ENCODE measurements at places on chromosomes 3 and 15.

DNA sequence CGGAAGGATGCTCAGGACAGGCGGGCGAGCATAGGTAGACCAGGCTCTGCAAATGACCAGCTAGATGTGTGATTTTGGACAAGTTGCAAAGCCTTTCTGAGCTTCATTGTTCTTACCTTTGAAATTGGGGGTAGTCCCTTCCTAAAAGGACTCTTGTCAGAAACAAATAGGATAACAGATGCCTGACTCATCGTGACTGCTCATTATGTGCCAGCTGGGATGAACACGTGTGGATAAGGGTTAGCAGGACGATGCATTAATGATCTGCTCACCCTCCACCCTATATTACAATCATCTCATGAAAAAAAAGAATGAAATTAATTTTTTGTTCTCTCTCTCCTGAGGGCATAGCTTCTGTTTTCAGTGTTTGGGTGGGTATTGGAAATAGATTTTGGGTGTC lies 223.4 kb downstream of the NR2F2 start:
- no peak for DNase-seq

GRCh38 chr3:13021141-13022114 lies 51.8 kb downstream of the IQSEC1 start:
- no peak for DNase-seq

GRCh38 chr3:176787506-176787905 lies 409.8 kb downstream of the TBL1XR1 start:
- no peak for DNase-seq

DNA sequence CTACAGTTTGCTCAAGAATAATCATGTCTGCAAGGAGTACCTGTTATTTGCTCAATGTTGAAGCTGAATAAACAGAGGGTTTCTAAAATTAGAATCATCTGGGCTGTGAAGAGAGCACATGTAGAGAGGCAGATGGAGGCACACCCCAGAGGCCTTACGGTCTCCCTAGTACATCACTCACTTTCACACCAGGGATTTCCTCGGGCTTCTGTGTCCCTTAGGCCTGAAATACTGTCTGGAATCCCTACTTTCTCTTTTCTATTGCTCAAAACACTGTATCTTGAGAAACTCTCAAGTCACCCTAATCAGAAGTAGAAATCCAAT lies 473.7 kb upstream of the ROBO2 start:
- DNase-seq = no peak

- DNase-seq = no peak
Observed at GRCh38 chr3:39808467-39809180, 785 bp upstream of the MYRIP start.

DNA sequence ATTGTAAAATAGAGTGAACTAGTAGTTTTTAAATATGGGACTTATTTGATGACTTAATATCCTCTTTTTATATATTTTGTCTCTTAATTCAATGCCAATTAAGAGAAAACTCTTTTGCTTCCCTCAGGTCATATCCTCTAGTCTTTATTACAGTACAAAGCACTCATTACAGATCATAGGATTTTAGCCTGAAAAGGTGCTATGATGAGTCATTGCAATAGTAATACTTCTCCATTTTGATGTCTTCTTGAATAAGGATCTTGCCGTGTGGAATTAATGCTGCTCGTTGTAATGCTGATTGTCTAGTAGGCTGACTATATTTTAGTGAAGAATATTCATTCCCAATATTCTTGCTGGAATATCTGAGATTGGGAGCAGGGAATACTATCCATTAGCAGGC lies 612.2 kb upstream of the GOLIM4 start:
- DNase-seq = no peak

GRCh38 chr3:195807681-195808121 lies 4.0 kb downstream of the MUC4 start:
- DNase-seq = no peak

DNA sequence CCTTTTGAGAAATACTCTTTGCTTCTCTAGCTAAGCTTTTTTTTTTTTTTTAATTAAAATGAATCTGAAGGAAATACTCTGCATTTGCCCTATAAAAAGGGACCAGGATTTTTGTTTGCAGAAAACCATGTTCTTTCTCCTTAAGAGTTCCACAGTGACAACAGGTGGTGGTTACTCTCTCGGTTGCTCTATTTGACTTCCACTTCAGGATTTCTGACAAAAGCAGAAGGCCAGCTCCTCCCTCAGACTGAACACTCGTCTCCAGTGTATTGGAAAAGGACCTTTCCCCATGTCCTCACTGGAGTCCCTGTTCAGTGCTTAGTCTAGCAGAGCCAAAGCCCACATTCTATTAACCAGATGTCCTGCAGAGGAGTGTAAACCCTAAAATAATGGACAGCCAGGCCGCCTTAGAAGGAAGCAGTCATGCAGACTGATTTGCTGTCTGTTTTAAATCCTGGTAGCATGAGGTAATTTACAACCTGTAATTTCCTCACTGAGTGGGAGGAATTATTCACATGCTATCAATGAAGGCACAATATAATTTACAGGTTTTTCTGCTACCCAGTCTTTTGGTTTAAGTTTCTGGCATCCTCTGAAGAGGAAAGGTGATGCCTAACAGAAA lies 599.3 kb downstream of the PYDC2 start:
- no peak for DNase-seq

DNA sequence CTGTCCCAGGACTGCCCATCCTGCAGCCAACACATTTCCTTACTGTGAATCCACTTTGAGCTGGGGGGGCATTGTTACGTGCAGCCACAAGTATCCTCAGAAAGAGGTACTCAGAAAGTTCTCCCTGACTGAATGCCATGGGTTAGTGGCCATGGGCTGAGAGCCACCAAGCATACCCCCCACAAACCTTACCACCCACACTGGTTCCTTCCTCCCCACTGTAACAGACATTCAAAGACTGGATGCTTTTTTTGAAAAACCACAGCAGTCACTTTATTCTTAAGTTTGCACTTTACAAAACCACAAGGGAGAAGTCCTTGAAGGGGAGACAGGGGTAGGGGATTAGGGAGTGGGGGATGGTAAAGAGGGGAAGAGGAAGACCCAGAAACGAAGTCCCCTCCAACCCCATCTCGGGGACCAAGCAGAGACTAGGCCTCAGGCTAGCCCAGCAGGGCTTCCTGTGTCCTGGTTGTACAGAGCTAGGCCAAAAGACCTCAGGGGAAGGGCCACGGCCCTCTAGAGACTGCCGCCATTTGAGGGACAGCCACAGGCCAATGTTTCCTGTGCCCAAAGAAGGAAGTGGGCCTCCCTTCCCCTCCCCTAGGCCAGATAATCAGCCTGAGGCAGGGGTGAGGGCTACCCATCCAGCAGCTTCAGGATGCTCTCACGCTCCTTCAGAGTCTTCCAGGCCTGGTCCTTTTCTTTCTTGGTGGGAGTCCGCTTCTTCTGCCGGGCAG lies 10.1 kb upstream of the CAMK1 start:
- DNase-seq = no peak

- no peak for DNase-seq
Observed at GRCh38 chr15:68232937-68233336, 3.4 kb upstream of the CLN6 start.

DNA sequence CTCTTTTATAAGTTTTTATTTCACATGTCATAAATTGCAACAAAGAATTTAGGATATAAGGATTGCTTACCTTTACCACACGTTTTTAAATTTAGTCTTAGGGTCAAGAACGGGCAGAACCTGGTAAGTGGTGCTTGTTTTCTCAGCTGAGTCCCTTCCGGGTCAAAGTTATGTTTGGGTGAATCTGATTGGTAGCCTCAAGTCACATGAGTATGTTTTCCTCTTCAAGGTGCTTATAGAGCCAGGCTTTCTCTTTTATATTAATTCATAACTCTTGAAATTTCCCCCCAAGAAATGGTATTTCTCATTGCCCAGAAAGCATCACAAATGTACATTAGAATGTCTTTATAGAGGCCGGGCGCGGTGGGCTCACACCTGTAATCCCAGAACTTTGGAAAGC lies 415.7 kb upstream of the ROBO2 start:
- DNase-seq = no peak

DNA sequence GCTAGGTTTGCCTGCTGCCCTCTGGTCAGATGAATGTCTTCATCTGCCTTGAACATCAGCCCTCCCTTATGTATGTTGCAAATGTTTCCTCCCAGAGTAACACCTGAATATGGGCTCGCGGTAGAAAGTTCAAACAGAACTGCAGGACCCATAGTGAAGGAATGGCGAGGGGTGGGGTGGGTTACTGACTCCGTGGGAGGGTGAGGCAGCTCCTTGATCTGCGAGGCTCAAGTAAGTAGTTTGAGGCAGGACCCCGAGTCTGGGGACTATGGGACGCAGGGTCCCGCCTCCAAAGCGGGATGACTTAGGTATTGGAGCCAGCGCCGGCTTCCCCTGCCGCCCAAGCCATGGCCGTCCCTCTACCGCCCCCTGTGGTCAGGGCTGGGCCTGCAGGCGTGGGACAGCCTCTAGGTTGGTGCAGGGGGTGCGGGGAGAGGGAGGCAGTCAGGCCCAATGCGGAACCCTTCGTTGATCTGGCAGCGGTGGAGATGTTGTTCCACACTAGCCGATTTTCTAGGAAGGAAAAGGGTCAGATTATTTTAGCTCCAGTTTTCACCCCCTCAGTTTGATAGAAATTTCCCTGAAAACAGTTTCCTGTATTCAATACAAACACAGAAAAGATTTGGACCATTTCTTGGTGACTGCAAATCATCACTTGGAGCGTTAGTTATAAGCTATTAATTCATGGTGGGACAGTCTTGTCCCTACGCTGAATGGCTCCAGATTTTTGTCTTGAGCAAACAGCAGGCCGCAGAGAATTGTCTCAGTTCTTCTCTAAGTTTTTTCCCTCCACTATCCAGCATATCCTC lies 72.3 kb downstream of the CORO2B start:
- DNase-seq = no peak

DNA sequence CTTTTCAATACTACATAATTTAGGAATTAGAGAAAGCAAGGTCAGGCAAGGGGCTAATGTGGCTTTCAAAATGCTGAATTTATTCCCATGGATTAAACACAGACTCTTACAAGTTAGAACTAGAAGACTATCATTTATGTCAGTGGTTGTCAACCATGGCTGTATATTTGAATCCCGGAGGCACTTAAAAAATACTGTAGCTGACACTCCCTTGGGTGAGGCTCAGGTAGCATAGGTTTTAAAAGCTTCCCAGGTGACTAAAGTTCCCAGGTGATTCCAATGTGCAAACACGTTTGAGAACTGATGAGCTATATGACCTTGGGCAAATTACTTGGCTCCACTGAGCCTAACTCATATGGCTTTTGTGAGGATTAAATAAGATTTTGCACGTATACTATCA lies 29.6 kb downstream of the AAGAB start:
- DNase-seq = no peak

- no peak for DNase-seq
Observed at GRCh38 chr3:126548556-126549466, 9.9 kb downstream of the C3orf22 start.

DNA sequence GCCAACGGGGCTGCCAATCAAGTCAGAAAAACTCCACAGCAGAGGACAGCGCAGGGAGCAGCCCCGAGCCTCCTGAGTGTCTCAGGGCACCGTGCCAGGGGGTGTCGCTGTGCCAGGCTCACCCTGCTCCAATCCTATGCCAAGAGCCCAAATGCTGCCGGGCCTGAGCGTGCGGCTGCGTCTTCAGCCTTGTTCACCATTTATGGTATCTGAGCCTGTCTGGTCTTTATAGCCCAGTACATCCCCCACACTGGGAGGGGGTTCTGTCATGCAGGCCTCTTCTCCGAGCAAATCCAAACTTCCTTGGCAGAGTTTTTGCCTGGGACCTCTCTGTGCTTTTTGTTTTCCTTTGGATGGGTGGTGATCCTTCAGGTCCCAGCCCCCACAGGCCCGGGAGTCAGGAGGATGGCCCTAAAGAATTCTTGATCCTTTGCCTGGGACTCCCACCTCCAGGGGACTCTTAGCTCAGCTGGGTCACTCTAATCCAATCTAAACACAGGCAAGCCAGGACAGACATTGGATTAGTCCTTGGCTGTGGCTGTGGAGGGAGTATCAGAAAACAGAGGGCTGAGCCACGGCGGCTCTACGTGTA lies 135.1 kb upstream of the HACD2 start:
- DNase-seq = no peak

DNA sequence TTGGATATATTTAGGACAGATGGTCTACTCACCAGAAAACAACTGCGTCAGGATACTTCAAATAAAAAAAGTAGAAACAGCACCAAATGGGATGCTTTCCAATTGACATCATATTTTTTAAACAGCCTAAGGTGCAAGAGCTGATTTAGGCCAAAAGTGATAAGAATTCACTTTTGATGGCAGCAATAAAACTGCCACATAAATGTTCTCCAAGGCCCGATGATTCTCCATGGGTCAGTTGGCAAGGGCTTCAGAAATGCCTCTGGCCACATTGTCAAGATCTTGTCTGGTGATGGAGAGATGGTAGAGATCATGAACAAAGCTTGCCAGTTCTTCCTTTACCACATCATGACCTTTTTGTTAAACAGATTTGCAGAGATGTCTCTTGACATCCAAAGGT lies 38.9 kb downstream of the LDHAL6B start:
- no peak for DNase-seq

- DNase-seq = no peak
Observed at GRCh38 chr3:149715247-149715646, 37.0 kb downstream of the COMMD2 start.

- DNase-seq = no peak
Observed at GRCh38 chr3:171184372-171184771, 157.9 kb upstream of the SLC2A2 start.

- no peak for DNase-seq
Observed at GRCh38 chr15:52682781-52683180, 3.6 kb upstream of the ATOSA start.

DNA sequence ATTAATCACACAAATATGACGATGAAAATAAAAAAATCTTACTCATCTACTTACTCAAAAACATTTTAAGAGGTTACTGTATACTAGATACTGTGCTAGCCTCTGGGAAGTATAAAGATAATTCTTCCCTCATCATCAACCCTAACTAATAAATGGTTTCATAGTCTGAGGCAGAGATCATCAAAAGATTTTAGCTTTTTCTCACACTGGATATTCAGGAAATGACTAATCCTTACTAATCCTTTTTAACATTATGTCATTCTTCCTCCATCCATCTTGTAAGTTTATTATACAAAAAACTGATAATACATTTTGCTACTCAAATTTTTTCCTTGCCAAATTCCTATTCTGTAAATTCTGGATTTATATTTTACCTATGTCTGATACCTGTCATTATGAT lies 29.7 kb downstream of the ACAD11 start:
- DNase-seq = no peak

GRCh38 chr15:94235041-94235440 lies 3.7 kb downstream of the MCTP2 start:
- no peak for DNase-seq

- DNase-seq = no peak
Observed at GRCh38 chr3:148646126-148646665, 51.5 kb upstream of the AGTR1 start.

DNA sequence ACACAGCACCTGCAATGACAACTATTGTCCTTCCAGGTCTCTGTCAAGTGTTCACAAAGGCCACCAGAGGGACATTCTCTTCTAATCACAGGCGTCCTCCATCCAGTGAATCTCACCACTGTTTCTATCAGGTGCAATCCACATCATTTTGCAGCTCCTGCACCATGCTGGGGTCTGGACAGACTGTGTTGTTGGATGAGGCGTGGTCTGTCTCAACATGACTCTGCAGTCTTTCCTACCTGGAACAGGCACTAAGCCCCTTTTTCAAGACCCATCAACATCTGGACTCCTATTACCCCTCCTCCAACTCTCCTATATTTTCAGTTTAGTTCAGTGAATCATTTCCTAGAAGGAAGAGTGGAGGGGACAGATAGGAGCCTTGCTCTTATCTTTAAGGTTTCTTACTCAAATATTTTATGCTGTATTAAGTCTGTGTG lies 31.5 kb upstream of the VEPH1 start:
- DNase-seq = no peak

GRCh38 chr3:51568996-51569395 lies 30.5 kb downstream of the RAD54L2 start:
- DNase-seq = no peak

GRCh38 chr3:126147147-126147931 lies 33.0 kb downstream of the ALDH1L1 start:
- DNase-seq = no peak
